ENCODE measurements at places on chromosomes 2 and 18.

GRCh38 chr18:48739266-48740067 is 200.6 kb downstream of the CTIF start:
- DNase-seq: no peak

DNA sequence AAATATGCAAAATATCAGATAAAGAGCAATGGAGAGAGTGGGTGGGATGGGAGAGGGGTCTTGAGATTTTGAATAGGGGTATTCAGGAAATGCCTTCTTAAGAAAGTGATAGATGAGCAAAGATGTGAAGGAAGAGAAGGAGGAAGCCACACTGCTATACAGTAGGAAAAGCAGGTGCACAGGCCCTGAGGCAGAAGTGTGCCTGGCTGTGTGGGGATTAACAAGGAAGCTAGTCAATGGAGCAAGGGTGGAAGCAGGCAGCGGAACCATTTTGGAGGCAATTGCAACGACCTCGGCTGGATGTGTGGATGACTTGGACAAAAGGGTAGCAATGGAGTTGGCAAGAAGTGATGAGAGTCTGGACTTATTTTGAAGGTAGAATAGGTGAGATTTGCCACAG is 11.0 kb upstream of the CNGA3 start:
- DNase-seq: no peak

DNA sequence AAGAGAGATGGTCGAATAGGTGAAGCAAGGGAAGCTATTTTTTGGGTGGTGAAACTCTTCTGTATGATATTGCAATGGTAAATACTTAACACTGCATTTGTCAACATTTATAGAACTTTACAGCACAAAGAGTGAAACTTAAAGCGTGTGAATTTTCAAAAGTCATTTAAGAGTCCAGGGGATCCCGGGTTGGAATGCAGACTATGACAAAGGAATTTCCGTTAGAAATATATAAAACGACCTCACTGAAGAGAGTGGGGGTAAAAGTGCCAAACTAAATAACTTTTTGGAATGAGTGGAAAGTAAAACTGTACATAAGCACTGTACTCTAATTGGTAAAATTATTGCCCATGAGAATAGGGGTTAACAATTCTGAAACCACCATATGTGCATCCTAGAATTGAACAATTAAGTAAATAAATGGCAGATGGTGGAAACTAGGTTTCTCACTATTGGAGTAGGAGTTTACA is 191.0 kb upstream of the FN1 start:
- no peak for DNase-seq

GRCh38 chr2:108942888-108943287 is 46.1 kb downstream of the EDAR start:
- no peak for DNase-seq

DNA sequence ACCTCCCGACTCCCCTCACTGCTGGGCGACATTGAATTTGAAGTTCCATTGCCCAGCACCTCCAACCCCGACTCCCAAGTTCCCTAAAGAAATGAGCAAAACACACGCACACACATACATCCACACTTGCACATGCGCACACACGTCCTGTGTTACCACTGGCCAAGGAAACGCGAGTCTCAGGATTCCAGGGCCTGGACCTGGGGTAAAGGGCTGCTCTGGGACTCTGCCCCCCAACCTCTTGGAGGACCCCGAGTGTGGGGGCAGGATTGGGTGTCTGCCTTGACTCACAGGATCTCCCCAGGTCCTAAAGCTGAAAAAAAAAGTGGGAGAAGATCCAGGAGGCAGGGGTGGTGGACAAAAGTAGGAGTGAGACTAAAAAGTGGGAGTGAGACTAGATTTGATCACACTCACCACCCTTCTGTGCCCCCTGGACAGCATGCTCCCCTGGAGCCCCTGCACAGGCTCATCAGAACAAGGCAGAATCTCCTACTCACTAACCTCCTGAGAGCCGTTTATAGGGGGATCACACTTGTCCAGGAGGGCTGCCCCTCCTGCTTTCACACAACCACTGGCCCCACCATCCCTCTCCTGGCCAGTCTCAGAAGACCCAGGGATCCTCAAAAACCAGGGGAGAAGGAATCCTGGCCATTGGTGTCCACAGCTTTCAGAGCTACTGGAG is 202.2 kb downstream of the TNS1 start:
- no peak for DNase-seq

DNA sequence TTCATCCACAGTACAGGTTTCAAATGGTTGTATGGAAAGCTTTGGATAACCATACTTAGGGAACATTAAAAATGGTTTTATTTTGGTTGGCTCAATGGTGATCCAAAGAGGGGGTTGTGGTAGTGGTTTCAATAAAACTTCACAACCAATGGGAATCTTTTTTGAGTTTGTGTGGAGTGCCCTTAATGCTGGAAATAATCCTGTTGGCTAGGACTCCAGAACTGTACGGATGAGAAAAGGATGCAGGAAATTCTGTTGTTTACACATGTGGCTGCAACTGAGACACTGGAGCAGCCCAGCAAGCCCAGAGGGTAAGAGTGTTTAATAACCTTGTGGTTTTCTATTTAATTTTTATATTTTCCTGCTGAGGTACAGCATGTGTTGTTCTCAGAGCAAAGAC is at the start of gene CCDC102B:
Gene CCDC102B (plus strand): TSS at position 210 of the 400 bp plus-strand sequence. CDS start 38,684 bp downstream, outside the sequence.
- no peak for DNase-seq

- DNase-seq: no peak
Measured at GRCh38 chr2:35220461-35220860, 1135.1 kb upstream of the CRIM1 start.

DNA sequence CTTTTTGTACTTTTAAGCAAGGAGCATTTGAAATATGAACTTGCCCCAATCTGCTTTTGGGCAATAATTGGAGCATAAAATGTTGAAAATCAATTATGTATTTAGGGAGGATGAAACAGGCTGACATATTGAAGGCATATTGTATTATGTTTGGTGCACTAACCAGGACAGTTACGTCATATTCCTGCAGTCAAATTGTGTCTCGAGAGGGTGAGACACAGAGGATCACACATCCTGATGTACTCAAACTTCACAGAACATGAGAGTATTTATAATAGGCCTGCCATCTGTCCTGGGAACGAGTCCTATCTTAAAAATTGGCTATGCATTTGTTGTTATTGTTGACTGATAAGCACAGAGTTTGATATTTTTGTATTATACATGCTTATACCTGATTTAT is 44.7 kb downstream of the TANC1 start:
- DNase-seq: no peak

DNA sequence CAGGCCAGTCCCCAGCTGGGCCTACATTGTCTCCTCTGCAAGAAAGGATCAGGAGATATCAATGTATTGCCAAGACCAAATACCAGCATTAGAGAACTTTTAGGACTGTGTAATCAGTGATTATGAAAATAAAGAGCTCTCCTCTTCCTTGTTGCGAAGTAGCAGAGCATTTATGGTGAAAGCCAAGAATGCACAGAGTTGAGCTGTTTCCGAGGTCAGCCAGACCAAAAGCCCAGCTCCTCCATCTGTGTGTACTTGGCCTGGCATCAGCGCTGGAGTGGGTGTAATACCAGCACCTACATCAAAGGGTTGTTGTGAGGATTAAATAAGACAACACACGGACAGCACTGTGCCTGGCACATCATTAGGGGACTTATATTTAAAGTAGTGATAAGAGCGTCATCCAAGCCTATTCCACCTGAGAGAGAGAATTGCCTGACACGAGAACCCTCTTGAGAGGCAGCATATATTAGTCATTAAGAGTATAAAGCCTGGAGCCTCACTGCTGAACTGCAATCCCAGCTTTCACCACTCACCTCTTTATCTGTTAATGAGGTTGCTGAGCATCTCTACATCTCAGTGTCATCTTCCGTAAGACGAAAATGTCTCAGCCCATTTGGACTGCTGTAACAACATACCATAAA is 7.4 kb upstream of the SLC16A14 start:
- no peak for DNase-seq

DNA sequence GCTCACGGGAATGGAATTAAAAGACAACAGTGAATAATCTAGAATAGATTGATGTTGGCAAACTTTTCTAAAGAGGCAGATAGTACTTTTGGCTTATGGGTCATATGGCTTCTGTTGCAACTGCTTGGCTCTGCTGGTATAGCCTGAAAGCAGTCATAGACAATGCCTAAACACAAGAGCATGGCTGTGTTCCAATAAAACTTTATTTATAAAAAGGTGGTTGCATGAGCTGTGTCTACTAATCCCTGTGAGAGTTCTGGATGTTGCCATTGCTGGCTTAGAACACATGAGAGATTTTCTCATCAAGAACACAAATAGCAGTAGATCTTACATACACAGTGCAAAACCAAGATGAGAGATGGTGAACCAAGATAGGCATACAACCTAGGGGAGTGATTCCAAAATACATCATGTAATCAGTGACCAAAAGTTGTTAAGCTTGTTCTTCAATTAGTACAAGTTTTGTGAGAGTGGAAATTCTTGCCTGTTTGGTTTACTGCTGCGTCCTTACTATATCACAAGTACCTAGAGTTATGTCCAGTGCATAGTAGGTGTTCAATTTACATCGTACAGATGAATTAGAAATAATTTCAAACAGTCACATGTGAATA is 380.0 kb downstream of the METTL4 start:
- DNase-seq: no peak

DNA sequence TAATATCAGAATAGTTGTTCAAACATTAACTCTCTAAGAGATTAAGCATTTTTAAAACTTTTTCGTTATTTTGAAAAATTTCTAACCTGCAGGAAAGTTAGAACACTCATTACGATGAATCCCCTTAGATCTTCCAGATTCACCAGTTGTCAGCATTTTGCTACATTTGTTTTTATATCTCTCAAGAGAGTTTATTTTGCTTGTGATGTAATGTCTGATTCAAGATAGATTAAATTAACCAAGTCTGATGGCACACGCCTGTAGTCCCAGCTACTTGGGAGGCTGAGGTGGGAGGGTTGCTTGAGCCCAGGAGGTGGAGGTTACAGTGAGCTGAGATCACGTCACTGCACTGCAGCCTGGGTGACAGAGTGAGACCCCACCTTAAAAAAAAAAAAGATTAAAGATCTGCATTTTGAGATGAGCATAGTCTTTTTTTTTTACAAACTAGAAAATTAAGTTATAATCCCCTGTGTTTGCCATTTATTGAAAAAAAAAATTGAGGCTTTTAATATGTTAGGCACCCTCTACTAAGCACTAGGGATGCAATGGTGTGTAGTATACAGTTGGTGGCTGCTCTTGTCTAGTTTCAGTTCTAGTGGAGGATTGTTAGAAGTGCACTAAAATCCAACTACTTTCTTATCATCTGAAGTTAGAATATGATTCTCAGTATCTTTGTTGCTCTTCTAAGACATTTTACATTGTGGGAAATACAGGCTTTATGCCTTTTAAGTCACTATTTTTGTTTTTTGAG is 20.9 kb downstream of the RAB10 start:
- DNase-seq: no peak

DNA sequence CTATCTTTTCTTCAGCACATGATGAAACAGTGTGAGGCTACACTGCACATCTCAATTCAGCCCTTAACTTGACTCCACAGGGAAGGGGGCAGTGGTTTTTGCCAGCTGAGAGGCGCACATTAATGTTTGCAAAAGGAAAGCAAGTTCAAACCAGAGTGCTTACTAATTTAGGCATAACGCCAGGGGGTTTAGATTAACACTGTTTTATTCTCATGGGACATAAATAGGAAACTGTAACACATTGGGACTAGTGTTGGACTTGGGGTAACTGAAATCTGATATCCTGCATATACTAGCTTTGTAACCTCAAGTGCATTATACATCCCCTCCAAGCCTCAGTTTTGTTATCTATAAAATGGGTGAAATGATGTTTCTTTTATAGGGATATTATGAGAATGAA is 821.2 kb upstream of the ID2 start:
- DNase-seq: peak; percentile 7

- peak; percentile 54 for DNase-seq
Measured at GRCh38 chr18:21997207-21998143, 171.9 kb upstream of the GATA6 start.

DNA sequence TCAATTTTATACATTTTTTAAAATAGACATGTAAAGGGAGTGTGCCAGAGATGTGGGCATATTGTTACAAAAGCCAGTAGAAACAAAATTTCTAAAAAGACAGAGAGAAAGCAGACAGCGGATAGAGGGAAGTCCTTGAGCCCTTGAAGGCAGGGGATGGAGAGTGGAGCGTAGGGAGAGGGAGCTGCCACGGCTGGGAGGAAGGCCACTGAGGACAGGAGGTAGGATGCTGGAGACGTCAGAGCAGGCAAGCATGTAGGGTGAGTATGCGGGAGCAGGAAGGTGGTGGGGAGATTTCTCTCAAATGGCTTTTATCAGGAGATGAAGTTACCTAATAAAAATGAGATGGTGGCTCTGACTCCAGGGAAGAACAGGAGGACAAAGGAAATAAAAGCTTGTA is 24.0 kb upstream of the NCL start:
- DNase-seq: no peak

- DNase-seq: no peak
Measured at GRCh38 chr18:55762424-55762823, 174.4 kb upstream of the TCF4 start.

GRCh38 chr18:62739911-62740310 is 24.6 kb downstream of the PHLPP1 start:
- DNase-seq: no peak

DNA sequence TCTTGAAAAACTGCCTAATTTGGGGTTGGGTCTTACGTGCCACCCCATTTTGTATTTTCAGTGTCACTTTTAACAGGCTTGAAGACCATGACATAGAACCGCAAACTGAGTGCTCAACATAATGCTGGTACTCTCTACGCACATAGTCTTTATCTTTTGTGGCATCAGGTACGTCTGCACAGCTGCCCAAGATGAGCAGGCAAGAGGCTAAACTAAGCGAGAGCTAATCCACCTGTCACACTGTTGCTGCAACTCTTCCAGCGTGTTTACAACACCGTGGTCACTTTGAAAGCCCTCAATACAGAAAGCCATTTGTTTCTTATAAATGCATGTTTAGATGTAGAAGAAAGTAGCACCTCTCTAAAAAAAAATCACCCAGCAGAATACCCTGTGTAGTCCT is 270.0 kb upstream of the TCF4 start:
- DNase-seq: no peak

DNA sequence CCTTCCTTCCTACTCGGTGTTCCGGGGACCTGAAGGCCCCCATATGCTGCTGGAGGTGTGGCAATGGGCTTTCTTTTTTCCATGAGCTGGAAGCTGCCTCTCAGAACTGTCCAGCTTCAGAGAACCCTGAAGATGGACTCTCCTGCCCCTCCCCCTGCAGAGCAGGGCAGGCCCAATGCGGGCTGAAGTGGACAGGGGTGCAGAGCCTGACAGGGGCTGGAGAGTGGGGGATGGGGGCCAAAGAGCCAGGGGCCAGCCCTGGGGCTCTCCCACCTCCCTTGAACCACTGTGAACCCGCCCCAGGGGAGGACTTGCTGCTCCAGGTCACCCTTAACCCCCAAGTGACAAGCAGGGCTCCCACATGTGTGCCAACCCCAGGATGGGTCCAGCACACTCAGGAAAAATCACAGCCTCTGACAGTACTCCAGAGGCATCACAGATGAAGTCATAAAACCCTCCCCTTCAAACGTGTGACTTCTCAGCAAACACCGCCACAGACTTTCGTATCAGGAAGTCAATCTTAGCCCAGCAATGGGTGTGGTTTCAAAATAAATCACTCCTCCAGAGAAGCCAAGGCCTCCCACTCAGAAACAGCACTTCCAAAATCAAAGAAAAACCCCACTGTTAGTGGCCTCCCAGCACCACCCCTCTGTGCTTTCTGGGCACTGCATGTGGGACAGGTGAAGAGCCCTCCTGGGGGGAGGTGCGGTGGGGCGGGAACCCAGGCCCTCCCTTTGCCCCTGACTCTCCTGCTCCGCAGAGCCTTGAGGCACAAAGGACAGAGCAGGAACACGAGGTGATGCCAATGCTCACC is 135.8 kb downstream of the HDAC4 start:
- DNase-seq: no peak
